ENCODE measurements at places on chromosomes 16 and 17. TPM values are rescaled to one million over a fixed set of nuclear protein-coding genes. Genes with fewer than 3 reads are reported as not detected.

- peaks cover 2% of the 10 kb centered on the region for H3K36me3 ChIP-seq
- H3K4me3 ChIP-seq, result no peak overlapping the region
- peaks cover 3% of the 10 kb centered on the region for H3K27me3 ChIP-seq
- peak; percentile 45 for DNase-seq
These were observed 5.0 kb upstream of the PRSS54 start for GRCh38 chr16:58299757-58300349.

Gene C17orf78
- not detected for total RNA-seq

DNA sequence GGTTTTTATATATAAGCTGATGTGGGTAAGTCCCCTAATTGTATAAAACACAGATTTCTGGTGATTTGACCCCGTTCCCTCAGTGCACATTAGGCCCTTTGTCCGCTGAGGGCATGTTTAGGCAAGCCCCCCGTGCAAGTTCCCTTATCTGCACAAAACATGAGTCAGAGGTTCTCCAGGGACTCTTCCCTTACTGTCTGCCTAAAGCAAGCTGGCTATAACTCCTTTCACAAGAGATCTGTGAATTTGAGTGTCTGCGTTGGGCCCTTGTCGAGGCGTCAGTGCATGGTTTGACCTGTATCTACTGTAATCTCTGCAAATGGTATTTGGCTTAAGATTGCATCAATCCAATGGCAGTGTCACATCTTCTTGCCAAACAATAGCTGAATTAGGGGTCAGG is 712.8 kb downstream of the CDH8 start:
- no peaks in the 10 kb centered on the region for H3K27me3 ChIP-seq
- H3K36me3 ChIP-seq, result no peaks in the 10 kb centered on the region
- no peak overlapping the region for H3K27ac ChIP-seq
- no peaks in the 10 kb centered on the region for H3K4me1 ChIP-seq
- DNase-seq, result no peak
- H3K4me3 ChIP-seq, result no peak overlapping the region

- no peak overlapping the region for H3K27ac ChIP-seq
- H3K27me3 ChIP-seq, result peaks cover 4% of the 10 kb centered on the region
- peaks cover 2% of the 10 kb centered on the region for H3K4me1 ChIP-seq
- no peaks in the 10 kb centered on the region for H3K36me3 ChIP-seq
These were observed 4.4 kb upstream of the VAC14 start for GRCh38 chr16:70805380-70805779.

- peaks cover 22% of the 10 kb centered on the region for H3K4me1 ChIP-seq
- peak overlapping the region; percentile 53 for H3K4me3 ChIP-seq
- H3K27me3 ChIP-seq, result peaks cover 24% of the 10 kb centered on the region
- H3K27ac ChIP-seq, result no peak overlapping the region
- H3K36me3 ChIP-seq, result no peaks in the 10 kb centered on the region
These were observed 12.6 kb upstream of the CLUH start for GRCh38 chr17:2723997-2724783.

DNA sequence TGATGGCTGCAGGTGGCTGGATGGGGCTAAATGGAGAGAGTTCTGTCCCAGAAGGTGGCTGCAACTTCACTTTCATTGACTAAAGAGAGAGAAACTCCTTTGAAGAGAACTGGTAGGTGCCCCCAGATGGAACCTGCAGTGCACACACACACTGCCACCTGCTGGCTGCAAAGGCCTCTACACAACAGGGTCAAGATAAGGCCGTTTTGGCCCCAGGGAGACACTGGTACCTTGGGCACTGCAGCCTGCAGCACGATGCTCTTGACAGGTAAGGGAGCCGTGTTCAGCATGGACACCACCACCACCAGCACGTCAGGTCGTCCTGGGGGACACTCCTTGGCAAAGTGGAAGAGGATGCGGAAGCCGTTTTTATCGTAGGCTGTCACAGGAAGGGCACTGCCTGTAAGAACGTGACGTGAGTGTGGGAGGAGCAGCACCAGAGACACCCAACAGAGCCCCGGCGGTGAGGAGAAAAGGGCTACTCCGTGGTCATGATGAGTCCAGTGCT is 22.7 kb downstream of the GGA3 start:
- H3K27ac ChIP-seq, result peak overlapping the region; percentile 81
- H3K4me3 ChIP-seq, result no peak overlapping the region
- peak; percentile 69 for DNase-seq
- no peaks in the 10 kb centered on the region for H3K27me3 ChIP-seq
- peaks cover 37% of the 10 kb centered on the region for H3K4me1 ChIP-seq

GRCh38 chr17:45973099-45973780 is 25.8 kb upstream of the STH start:
- no peaks in the 10 kb centered on the region for H3K27me3 ChIP-seq
- H3K27ac ChIP-seq, result no peak overlapping the region
- no peaks in the 10 kb centered on the region for H3K4me1 ChIP-seq
- H3K4me3 ChIP-seq, result no peak overlapping the region
- no peaks in the 10 kb centered on the region for H3K36me3 ChIP-seq

Gene LCAT
- total RNA-seq, result 9.1 TPM

DNA sequence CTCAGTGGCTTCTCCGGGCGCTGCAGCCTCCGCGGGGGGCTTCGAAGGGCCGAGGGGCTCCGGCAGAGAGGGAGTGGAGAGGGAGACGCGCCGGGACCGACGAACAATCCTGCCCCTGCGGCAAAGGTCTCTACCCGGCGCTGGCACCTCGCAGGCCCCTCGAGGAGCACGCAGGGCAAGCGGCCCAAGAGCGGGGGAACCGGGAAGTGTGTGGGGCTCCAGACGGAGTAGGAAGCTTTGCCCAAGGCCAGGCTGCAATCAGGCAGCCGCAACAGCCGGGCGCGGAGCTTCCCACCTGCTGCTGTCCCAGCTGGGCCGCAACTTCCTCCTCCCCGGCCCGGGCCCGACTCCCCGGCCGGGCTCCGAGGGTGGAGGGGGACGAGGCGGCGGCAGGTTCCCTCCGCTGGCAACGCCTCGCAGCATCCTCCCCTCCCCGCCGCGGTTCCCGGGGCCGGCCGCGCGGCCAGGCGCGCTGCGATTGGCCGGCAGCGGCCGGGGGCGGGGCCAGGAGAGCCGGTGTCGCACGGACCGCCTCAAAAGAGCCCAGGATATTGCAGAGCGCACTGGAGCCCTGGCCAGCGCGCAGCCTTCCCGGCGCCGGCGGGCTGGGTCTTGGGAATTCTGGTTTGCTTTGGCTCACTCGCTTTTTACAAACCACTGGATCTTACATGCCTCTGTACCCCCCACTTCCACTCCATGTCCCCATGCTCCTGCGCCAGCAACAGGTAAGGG is at the start of gene KCNJ2:
TSS of gene KCNJ2 (plus strand) at position 556 of the 732 bp plus-strand sequence. CDS start 5,508 bp downstream, outside the sequence.
- peaks cover 15% of the 10 kb centered on the region for H3K4me1 ChIP-seq
- H3K36me3 ChIP-seq, result no peaks in the 10 kb centered on the region
- H3K27ac ChIP-seq, result no peak within 1 kb of the TSS
- H3K4me3 ChIP-seq, result peak within 1 kb of the TSS; percentile 70

- peak overlapping the region; percentile 50 for H3K4me3 ChIP-seq
- H3K4me1 ChIP-seq, result peaks cover 32% of the 10 kb centered on the region
- H3K36me3 ChIP-seq, result no peaks in the 10 kb centered on the region
- no peaks in the 10 kb centered on the region for H3K27me3 ChIP-seq
These were observed 9.9 kb downstream of the CMTM2 start for GRCh38 chr16:66588981-66589713.

- peak overlapping the region; percentile 97 for H3K27ac ChIP-seq
- H3K27me3 ChIP-seq, result no peaks in the 10 kb centered on the region
- peak; percentile 85 for DNase-seq
- H3K4me3 ChIP-seq, result peak overlapping the region; percentile 50
- peaks cover 92% of the 10 kb centered on the region for H3K4me1 ChIP-seq
These were observed 11.1 kb downstream of the NLRC5 start for GRCh38 chr16:57000271-57001025.

DNA sequence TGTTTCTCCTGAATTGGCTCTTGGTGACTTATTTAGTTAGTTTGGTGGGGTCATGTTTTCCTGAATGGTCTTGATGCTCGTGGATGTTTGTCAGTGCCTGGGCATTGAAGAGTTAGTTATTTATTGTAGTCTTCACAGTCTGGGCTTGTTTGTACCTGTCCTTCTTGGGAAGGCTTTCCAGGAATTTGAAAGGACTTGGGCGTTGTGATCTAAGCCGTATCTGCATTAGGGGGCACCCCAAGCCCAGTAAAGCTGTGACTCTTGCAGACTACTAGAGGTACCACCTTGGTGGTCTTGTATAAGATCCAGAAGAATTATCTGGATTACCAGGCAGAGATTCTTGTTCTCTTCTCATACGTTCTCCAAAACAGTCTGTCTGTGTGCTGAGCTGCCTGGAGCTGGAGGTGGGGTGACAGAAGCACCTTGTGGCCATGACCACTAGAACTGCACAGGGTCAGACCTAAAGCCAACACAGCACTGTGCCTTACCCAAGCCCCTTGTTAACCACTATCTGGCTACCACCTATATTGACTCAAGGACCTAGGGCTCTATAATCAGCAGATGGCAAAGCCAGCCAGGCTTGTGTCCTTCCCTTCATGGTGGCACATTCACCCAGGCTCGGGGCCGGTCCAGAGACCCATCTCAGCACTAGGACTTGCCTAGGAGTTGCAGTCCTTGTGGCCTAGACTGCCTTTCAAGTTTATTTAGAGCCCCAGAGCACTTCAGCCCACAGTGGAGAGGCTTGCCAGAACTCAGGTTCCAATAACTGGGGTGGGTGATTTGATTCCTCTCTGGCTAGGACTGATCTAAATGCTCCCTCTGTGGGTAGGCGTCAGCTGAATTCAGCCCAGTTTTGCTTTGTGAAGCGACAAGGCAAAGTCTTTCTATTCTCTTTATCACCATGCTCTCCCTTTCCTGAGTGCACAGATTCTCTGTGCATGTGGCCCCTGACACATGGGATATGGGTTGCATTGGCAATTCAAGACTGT is 11.0 kb downstream of the RNF135 start:
- no peak for DNase-seq
- H3K27me3 ChIP-seq, result no peaks in the 10 kb centered on the region
- H3K36me3 ChIP-seq, result peaks cover 2% of the 10 kb centered on the region
- peaks cover 6% of the 10 kb centered on the region for H3K4me1 ChIP-seq

Gene RAB11FIP3
- total RNA-seq, result 18.2 TPM

- H3K4me1 ChIP-seq, result peaks cover 6% of the 10 kb centered on the region
- H3K4me3 ChIP-seq, result no peak overlapping the region
- H3K27me3 ChIP-seq, result no peaks in the 10 kb centered on the region
- DNase-seq, result no peak
- H3K36me3 ChIP-seq, result no peaks in the 10 kb centered on the region
- no peak overlapping the region for H3K27ac ChIP-seq
These were observed 106.5 kb upstream of the COX10 start for GRCh38 chr17:13962716-13963240.

Gene PMFBP1
- total RNA-seq, result 0.24 TPM

Gene DLX4
- 0.81 TPM for total RNA-seq

Gene TP53TG3B
- not detected for total RNA-seq

Gene PIMREG
- total RNA-seq, result 19.0 TPM

Gene NQO1
- total RNA-seq, result 11.9 TPM

DNA sequence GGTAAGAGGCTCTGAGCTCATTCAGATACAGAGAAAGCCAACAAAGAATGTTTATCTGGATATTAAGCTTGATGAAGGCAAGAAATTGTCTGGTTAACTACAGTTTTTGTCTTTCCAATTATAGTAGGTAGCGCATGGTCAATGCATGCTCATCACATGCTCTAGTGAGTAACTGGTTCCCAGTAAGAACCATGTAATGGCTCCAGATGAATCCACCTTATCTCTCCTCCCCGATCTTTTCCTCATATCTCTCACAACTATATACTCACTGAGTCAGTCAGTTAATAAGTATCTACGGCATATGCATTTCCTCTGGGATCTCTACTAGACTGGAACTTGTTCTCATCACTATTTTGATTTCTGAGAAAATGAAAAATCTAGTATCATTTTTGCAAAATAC is 340.7 kb upstream of the DYNLRB2 start:
- peaks cover 9% of the 10 kb centered on the region for H3K27me3 ChIP-seq
- H3K4me1 ChIP-seq, result peaks cover 3% of the 10 kb centered on the region
- no peak overlapping the region for H3K27ac ChIP-seq
- no peaks in the 10 kb centered on the region for H3K36me3 ChIP-seq
- no peak for DNase-seq

GRCh38 chr16:3190949-3191353 is 2.9 kb downstream of the OR1F1 start:
- no peaks in the 10 kb centered on the region for H3K36me3 ChIP-seq
- peaks cover 72% of the 10 kb centered on the region for H3K27me3 ChIP-seq
- peaks cover 44% of the 10 kb centered on the region for H3K4me1 ChIP-seq
- peak overlapping the region; percentile 79 for H3K4me3 ChIP-seq

- peaks cover 13% of the 10 kb centered on the region for H3K27me3 ChIP-seq
- H3K36me3 ChIP-seq, result no peaks in the 10 kb centered on the region
- no peaks in the 10 kb centered on the region for H3K4me1 ChIP-seq
- DNase-seq, result no peak
These were observed 71.7 kb downstream of the HLF start for GRCh38 chr17:55336426-55336825.

Gene HYDIN
- not detected for total RNA-seq

DNA sequence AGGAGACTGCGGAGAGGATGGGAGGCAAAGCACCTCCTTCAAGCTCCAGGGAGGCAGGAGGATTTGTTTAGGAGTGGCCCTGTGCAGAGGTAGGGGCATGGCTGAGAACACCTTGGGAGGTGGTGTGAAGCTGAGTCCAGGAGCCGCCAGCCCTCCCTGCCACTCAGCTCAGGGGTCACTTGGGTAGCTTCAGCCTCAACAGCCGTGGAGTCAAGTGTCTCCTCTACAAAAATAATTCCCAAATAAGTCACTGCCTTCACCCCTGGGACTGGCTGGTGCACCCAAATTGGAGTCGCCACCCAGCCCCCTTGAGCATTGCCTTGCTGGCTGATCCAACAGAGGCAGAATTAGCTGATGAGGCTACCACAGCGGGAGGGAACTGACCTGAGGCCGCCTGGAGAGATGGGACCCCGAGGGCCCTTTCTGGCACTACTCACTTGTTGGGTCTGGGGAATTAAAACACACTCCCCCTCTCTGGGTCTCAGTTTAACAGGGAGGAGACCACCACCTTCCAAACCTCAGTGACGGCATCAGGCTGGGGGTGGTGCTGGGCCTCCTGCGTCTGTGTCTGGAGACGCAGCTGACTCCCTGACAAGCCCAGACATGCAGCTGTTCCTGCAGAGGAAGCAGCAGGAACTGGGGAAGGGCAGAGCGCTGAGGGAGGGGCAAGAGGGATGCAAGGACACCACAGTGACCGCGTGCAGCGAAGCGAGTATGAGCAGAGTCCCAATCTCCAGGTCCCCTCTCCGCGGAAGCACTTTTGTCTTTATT is 87.9 kb upstream of the TOB1 start:
- no peaks in the 10 kb centered on the region for H3K36me3 ChIP-seq
- DNase-seq, result no peak
- peak overlapping the region; percentile 66 for H3K27ac ChIP-seq
- peaks cover 16% of the 10 kb centered on the region for H3K4me1 ChIP-seq
- H3K27me3 ChIP-seq, result no peaks in the 10 kb centered on the region

Gene VAC14
- 19.6 TPM for total RNA-seq

GRCh38 chr16:74901606-74902005 is 83.3 kb downstream of the WDR59 start:
- peaks cover 2% of the 10 kb centered on the region for H3K4me1 ChIP-seq
- no peaks in the 10 kb centered on the region for H3K27me3 ChIP-seq
- DNase-seq, result no peak
- H3K27ac ChIP-seq, result no peak overlapping the region
